ENCODE measurements at places on chromosomes 1 and 21.

GRCh38 chr1:205504311-205505075, at the start of gene CDK18:
Gene CDK18, plus strand, starts transcription at chr1:205504669. Its CDS starts 18,499 bp downstream, at chr1:205523168.
- no peak for DNase-seq

GRCh38 chr1:181504399-181504842, 21.1 kb downstream of the CACNA1E start:
- DNase-seq: no peak

DNA sequence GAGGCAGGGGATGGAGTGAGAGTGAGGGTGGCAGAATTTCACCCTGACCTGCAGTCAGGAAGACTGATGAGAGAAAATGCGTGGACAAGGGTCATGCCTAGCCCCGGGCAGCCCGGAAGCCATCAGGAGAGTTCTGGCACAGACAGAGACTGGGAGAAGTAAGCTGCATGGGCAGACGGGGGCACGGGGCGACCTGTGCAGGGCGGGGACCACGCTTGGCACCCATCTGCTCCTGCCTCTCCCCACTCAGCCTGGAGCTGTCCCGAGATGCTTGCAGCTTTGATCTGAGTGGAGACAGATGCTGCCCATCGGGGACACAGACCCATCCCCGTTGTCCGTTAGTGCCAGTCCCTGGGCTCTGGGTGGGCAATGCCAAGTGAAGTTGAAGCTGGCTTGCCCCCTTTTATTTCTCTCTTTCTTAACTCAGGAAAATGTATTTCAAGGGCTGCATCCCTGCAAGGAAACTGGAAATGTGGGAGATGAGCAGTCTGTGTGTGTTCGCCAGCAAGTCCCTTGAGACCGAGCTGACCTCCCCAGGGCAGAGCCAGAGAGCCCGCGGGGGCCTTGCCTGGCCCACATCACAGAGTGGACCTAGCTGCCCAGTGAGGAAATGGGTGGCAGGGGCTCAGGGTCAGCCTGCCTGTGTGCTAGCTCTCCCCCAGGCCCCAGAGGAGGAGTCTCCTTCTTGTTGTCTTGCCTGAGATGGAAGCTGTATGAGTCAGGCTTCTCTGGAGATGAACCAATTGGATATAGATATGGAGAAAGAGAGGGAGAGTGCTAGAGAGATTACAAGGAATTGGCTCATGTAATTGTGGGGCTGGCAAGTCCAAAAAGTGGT, 121.3 kb upstream of the C1orf174 start:
- no peak for DNase-seq

DNA sequence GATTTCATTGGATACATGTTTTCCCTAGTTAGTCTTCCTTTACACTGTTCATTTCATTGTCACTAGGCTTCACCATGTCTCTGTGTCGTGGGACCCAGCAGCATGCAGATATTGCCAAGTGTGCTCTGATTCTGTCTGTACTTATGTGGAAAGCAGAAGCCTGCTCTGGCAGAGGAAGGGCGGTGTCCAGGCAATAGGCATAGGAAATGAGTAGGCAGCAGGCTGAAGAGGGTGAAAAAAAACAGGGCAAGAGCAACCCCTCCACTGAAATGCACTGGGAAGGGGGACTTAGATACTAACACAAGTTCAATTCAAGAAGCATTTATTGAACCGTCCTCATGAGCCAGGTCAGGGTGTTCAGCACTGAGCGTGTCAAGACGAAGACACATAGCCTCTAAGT, 85.2 kb upstream of the VAV3 start:
- DNase-seq: no peak

Measured in activated CD4-positive, CD25-positive, alpha-beta regulatory T cell treated with anti-CD3 and anti-CD28 coated beads, Interleukin-2, amount 50 U/mL, for 16 hours (primary cell).